ENCODE measurements at places on chromosomes 6 and 20. TPM values are rescaled to one million over a fixed set of nuclear protein-coding genes. Genes with fewer than 3 reads are reported as not detected.

SLC12A5 gene
- total RNA-seq, result not detected

LY6G6D gene
- total RNA-seq, result not detected

DNA sequence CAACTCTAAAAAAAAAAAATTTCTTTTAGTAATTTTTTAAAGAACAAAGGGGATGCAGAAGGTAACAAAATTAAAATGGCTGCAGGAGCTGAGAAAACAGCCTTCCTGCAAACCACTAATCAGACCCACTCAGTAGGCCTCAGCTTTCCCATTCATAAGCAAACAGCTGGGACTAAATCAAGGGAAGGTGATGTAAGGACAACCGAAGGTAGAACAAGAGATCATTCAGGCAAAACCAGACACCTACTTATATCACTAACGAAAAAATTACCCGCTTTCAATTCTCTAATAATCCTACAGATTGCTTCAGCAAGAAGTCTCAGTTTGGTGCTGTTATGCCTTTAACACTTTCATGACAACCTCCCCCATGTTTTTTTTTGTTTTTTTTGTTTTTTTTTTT lies 124.0 kb downstream of the ZMYND8 start:
- no peak for DNase-seq

DNA sequence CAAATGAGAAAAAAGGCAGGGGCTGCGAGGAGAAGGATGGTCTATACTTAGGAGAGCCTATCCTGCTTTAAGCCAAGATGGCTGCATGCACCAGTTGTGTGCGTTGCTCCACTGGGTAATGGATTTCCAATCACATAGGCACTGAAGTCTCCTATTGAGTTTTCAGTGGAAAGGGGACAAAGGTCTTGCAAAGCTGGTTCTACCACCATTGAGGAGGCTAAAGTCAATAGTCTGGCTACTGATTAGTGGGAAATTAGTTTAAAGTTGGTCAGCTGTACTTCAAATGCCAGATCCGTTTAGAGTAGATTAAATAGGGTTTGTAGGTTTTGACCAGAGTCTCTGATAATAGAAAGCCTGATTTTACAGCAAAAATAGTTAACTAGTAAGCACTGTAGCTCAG lies 104.9 kb downstream of the SESN1 start:
- no peak for DNase-seq

DNA sequence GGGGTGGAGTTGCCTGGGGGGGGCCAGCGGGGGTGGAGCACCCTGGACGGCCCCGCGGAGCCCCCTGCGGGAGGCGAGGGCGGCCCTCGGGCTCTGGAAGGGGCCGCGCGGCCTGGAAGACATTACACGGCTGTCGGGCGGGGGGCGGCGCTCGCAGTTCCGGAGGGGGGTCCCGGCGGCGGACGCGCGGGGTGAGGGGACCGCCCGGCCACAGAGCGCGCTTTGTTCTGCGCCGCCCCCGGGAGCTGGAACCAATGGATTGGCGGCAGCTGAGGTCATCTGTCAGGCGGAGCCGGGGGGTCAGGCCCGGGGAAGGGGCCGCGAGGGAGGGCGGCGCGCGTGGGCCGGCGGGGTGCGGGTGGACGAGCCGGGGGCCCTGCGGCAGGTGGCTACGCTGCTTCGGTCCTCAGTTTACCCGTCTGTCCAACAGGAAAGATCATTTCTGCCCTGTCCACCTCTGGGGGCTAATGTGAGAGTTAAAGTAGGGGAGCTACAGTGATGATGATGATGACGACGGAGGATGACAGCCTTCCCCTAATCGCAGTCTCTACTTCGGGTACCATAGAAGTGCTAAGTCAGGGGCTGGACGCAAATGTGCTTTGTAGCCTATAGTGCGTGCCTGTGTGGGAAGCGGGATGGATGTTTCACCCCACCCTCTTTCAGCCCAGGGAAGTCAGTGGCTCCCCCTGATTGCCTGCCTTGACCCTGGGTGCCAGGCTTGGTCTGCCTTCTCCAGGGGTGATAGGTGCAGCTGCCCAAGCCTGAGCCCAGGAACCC lies 10.4 kb downstream of the SRXN1 start:
- DNase-seq, result no peak

NRSN1 gene
- total RNA-seq, result not detected

GRCh38 chr6:142761756-142762155 lies 183.2 kb downstream of the HIVEP2 start:
- DNase-seq, result no peak

DNA sequence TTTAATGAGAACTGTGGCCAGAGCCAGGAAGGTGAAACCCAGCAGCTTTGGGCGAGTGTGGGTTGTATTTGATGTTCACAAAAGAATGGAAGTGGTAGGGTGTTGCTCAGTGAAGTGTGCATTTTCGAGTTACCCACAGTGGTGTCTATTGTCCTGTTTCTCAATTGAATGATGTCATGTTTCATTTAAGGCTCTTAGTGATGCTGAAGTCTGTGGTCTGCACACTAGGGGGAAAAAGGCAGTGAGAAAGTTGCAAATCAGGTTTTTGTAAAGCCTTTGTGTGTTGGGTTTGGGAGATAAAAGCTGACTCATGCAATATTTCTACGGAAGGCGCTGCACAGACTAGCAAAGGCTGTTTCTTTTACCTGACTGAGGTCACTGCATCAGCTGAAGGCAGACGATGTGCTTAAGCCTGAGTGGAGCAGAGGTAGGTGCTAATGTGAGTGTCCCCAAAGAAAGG lies 121.1 kb downstream of the PLEKHG1 start:
- no peak for DNase-seq

GRCh38 chr6:11350294-11350693 lies 117.8 kb upstream of the NEDD9 start:
- no peak for DNase-seq

DNA sequence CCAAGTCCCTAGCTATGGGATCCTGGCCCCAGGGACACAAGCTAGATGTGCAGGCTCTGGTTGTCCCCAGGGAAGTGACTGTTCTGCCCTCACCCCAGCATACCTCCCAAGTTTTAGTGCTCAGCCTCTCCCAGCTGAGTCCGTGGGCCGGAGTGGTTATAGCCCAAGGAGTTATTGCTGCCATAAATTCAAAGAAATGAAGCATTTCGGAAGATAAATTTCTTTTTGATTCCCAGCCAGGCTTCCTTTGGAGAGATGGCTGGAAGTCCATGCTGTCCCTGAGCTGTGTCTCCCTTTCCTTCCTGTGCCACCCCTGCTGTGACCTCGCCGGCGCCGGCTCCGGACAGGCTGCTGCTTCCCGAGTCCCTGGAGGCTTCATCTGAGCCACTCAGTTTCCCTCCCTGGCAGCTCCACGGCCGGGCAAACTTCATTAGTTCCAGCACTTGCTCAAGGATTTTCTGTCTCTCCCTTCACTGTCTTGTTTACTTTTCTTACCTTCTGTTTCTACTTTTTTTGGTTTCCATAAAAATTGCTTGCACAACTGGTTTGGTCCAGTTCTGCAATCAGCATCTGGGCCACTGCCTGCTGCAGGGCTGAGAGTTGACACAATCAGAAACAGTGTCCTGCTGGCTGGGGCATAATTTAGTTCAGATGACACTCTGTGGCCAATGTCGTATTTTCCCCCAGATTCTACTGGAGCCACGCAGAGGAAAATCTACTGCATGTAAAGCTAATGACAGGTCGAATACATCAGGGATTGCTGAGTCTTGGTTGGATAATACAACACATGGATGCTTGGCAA lies 225.5 kb downstream of the SYNDIG1 start:
- DNase-seq, result peak; percentile 43

SLC2A10 gene
- 42.9 TPM for total RNA-seq

- DNase-seq, result no peak
These were observed 8.1 kb upstream of the ZBP1 start for GRCh38 chr20:57628047-57628961.

DDO gene
- total RNA-seq, result 4.7 TPM

TRIM15 gene
- 0.33 TPM for total RNA-seq

DNA sequence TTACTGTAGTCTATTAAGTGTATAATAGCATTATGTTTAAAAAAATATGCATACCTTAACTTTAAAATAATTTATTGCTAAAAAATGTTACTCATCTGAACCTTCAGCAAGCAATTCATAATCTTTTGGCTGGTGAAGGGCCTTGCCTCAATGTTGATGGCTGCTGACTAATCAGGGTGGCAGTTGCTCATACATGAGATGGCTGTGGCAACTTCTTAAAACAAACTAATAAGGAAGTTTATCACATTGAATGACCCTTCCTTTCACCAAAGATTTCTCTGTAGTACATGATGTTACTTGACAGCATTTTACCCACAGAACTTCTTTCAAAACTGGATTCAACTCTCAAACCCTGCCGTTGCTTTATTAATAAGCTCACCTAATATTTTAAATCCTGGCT lies 84.0 kb downstream of the TASP1 start:
- DNase-seq, result no peak

OR2H1 gene
- total RNA-seq, result not detected

DNA sequence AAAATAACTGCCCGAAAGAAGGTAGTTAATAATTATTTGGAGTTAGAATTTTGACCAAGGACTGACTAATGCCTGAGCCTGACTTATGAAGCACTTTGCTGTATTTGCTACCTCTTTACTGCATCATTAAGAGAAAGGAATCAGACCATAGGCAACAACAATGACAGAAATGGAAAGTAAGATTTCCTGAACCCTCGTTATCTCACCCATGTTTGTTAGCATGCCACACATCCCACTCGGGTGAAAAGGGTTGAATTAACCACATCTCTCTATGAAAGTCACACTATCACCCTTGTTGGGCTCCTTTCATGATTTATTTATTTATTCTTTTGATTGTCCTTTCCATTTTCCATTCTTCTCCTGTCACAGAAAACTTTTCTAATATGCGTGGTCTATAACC lies 59.6 kb downstream of the OLIG3 start:
- no peak for DNase-seq

ATP9A gene
- 98.4 TPM for total RNA-seq

DNA sequence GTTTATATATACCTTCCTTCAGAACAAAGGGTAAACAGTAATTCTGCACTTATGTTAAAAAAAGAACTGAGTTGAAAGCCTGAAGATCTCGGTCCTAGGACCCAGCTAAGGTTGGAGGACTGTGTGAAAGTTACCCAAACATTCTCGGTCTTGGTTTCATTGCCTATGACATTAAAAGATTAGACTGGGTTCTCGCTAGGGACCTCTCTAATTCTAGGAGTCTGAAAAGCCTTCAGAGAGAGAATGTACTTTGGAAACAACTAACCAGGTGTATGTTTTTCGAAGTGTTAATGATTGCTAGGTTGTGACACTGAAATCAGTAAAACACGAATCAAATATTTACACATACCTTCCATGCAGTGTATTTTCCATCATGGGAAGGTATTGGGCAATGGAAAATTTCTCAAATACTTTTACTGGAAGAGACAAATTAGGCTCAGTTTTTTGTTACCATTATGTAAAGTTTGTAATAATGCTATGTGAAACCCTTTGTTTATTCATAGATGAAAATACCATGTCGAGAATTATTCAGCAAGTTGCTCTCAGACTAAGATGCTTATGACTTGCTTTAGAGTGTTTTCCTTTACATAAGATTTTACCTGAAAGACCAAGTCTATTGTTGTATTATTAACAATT lies 113.7 kb upstream of the LOC128125822 start:
- DNase-seq, result no peak

DNA sequence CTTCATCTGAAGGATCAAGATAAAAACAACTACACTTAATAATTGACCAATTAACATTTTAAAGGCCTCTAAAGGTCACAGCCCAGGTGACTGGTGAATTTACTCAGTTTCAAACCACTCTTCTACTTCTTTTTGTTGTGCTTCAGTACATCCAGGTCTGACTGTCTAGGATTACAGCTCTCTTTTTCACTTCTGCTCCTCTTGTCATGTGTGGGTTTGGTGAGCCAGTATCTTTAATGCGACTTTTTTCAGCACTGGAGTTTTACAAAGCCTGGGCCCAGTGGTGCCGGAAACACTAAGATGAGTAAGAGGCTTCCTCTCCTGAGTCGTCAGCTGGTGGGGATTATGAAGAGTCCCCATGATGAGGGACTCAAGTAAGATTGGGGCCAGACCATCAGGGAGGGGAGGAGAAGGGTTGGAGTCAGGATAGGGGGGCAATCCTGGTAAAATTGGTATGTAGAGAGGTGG lies 27.0 kb downstream of the HECA start:
- no peak for DNase-seq

- no peak for DNase-seq
These were observed 210.0 kb upstream of the CST7 start for GRCh38 chr20:24738981-24739633.

DNA sequence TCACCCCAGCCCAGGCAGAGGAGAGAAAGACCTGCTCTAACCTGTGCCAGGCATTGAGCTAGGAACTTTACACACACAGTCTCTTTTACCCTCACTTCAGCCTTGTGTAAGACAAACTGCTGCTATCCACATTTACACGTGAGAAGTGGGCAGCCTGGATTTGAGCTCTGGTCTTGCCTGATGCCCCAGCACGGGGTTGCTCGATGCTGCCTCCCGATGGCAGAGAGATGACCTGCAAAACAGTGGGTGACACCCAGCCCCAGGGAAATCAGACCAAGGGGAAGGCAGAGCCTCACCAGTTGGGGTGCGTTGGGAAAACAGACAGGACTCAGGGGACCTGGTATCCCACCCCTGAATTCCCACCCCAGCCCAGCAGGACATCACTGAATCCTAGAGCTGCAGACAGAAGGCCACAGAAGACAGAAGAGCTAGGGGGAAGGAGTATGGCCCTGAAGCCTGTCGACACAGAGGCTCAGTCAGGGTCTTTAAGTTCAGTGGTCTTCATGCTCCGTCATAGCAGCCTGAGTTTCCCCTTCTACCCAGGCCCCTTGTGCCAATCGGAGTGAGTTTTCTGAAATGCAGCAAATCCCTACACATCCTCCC lies 990 bp downstream of the BPI start:
- no peak for DNase-seq

DNA sequence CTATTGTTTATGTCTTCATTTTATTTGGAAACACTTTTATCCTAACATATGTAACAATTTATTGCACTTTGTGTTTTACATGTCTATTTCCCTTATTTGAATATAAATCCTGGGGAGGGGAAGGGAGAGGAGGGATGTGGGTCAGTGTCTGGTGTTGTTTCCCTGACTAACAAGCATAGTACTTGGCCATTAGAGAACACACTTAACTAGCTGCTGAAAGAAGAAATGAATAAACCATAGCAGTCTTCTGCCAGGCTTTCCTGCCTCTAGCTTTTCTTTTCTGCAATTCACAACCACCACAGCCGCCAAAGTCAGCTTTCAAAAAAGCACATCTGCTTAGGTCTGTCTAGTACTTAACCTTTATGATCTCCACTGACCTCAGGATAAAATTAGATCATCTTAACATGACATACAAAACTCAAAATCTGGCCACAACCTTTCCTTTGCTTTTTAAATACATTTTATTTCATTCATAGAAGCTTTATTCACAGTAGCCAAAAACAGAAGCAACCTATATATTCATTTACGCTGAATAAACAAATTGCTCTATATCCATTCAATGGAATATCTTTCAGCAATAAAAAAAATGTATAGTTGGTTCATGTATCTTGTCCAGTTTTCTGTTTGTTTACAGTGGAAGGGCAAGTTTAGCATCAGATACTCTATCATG lies 16.3 kb downstream of the PDSS2 start:
- DNase-seq, result no peak

LRRN4 gene
- total RNA-seq, result 20.8 TPM

DNA sequence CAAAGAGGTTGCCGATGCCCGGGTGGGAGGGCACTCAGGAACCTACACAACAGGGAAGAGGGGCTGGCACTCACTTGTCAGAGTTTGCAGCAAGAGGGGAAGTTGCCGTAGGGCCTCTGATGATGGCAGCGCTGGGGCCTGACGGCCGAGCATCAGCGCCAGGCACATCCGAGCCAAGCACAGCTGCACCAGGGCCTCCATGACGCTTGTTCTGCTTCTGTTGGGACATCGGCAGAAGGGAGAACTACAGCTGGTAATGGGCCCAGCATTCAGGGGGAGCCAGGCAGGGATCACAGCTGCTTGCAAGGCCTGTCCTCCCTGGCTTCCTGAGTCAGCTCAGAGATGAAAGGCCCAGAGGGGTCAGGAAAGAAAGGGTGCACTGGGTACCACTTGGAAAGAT lies 367.7 kb downstream of the CDH4 start:
- DNase-seq, result no peak

Data from breast epithelium (tissue), 4 donors.